ENCODE measurements at places on chromosomes 1 and 21.

GRCh38 chr1:51519048-51519864 lies at the start of gene EPS15:
Gene EPS15 (minus strand): TSS chr1:51519266. CDS start chr1:51519231, 35 bp downstream.
- DNase-seq, result peak; percentile 83

DNA sequence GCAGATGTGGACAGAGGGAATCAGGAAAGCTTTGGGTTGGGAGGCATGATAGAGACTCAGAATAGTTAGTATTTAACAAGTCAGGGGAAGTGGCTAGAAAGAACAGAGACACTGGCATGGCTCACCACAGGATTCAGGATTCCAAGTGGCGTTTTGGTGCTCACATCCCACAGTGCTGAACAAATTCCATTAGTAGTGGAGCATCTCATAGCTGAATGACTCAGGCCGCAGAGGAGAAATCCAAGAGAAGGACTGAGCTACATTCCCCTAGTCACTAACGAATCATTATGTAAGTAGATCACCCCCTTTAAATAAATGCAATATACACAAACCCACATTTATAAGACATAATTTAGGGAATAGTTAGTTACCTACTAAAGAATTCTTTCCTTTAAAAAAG lies 5.0 kb upstream of the KCNJ9 start:
- DNase-seq, result no peak

DNA sequence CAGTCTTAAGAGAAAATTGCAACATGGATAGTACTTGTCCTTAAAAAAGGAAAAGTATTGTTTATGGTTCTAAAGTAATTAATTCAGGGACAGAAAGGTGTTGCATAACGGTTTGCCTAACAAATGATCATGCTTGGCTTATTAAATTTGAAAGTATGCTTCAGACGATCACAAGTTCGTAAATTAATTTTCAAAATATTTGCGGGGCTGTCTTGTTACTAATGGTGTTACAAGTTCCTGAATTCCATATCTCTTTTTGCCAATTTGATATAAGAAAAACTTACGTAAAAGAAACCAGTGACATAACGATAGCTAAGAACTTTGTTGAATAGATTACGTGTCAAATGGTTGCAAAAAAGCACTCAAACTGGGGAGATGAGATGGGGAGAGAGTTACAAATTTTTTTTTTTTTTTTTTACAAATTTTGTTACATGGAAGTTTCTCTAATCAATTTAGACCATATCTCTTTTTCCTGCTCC lies 1.3 kb downstream of the AGO3 start:
- no peak for DNase-seq

- DNase-seq, result no peak
Measured at GRCh38 chr1:114075546-114076242, 78.0 kb downstream of the SYT6 start.

- DNase-seq, result no peak
Measured at GRCh38 chr1:161390559-161390858, 22.8 kb upstream of the CFAP126 start.

GRCh38 chr1:101302831-101303511 lies 66.2 kb downstream of the S1PR1 start:
- no peak for DNase-seq

DNA sequence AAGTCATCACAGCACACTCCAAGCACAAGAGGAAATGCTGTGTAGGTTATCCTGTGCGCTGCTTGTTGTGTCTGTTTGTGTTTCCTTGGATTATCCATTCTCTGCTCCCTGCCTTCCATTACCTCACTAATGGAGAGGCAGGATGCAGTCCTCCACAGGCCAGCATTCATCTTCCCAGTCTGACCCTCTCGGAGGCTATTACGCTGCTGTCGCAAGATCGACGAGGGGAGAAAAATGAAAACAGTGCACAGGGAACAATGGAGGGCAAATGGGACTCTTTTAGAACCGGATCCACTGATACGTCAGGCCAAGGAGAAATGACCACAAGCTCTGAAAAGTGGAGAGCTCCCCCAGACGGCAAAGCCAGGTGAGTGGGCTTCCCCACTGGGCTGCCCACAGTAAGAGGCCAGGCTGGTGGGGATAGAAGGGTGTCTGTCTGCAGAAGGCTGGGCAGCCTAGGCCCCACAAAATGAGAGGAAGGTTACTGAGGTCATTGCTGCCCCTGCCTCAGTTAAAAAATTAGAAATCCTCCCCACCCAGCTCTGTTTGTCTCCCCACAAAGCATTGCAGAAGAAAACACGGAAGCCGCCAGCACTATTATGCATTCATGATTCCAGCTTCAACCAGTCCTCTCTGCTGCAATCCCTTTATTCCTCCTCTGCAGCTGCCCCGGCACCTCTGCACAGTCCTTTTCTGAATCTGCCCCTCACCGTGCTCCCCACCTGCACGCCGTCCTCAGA lies 21.7 kb downstream of the LRRN2 start:
- DNase-seq, result no peak

GRCh38 chr1:19563324-19564097 lies 78.2 kb upstream of the CAPZB start:
- no peak for DNase-seq

- no peak for DNase-seq
Measured at GRCh38 chr1:214386747-214387146, 105.8 kb downstream of the SMYD2 start.

DNA sequence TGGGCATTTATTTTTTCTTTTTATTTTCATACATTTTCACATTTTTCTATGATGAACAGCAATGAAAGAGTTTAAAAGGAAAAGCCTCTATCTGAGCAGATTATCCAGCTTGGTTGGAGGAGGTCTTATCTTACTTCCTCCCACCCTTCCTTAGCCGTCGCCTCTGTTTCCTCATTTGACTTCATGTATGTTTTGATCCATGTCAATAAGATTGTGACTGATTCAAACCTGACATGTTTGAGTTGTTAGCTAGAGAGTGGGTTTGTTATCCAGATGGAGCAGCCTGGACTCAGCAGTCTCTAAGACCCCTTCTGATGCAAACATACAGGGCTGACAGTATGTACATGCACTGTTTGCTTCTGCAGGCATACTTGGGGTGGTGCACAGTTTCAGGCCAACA lies 31.2 kb downstream of the MACO1 start:
- no peak for DNase-seq

- no peak for DNase-seq
Measured at GRCh38 chr1:208520438-208521099, 276.4 kb upstream of the PLXNA2 start.

- DNase-seq, result no peak
Measured at GRCh38 chr1:175814885-175815284, 71.5 kb upstream of the TNR start.

DNA sequence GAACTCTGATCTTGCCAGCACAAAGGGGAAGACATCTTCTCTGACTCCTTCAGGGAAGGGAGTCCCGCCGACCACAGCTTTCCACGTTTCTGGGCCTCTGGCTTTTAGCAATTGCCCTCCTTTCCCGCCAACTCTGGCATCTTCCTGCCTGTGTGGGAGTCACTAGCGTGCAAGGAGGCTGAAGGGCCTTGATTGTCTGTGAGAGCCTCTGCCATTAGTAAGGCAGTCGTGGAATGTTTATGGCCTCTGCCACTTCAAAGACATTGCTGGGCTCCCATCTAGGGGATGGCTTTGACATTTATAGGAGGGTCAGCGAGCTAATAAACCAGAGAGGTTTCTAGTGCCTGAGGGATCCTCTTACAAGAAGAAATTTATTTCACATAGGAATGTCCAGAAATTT lies 14.3 kb upstream of the PROK1 start:
- no peak for DNase-seq

DNA sequence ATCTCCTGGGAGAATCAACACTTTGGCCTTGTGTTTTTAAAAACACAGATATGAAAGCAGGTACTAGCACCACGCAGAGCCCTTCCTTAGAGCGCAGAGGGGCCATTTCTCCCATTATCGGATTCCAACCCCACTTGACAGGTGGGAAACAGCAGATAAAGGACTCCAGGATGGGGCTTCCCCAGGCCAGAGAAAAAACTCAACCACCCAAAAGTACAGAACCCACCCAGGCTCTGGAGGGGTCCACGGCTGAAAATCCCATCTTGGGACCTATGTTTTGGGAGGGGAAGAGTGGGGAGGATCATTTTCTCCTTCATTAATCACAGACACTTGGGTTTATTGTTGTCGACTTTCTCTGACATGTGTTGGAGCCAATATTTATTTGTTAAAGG lies 27.1 kb upstream of the COL18A1 start:
- no peak for DNase-seq

GRCh38 chr1:159141584-159142390 lies 29.6 kb upstream of the CADM3 start:
- DNase-seq, result no peak

DNA sequence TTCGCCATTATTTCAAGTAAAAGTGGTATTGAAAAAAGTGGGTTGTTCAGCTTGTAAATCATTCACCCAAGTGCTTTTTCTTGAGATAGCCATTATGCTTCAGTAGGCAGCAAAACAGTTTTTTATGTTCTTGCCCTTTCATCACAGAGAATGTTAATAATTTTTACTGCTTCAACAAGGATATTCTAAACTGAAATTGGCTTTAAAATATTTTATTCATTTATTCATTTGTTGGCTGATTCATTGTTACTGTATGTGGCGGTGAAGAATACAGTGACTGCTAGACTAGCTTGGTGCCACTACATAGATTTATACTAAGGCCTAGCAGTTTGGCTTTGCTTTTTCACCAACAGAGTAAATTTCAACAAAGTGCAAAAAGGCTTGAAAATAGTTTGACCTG lies 121.5 kb downstream of the OLFML2B start:
- DNase-seq, result no peak

DNA sequence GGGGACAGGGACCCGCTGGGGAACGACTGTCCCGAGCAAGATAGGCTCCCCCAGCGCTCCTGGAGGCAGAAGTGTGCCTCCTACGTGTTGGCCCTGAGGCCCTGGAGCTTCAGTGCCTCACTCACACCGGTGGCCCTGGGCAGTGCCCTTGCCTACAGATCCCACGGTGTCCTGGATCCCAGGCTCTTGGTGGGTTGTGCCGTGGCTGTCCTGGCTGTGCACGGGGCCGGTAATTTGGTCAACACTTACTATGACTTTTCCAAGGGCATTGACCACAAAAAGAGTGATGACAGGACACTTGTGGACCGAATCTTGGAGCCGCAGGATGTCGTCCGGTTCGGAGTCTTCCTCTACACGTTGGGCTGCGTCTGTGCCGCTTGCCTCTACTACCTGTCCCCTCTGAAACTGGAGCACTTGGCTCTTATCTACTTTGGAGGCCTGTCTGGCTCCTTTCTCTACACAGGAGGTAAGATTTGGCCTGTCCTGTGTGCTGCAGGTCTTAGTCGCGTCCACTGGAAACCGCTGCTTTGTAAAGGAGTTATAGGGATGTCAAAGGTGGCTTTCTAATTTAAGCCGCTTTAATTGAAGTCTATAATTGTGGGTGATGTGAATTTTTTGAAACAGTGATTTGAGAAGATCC lies 717 bp downstream of the UBIAD1 start:
- no peak for DNase-seq

DNA sequence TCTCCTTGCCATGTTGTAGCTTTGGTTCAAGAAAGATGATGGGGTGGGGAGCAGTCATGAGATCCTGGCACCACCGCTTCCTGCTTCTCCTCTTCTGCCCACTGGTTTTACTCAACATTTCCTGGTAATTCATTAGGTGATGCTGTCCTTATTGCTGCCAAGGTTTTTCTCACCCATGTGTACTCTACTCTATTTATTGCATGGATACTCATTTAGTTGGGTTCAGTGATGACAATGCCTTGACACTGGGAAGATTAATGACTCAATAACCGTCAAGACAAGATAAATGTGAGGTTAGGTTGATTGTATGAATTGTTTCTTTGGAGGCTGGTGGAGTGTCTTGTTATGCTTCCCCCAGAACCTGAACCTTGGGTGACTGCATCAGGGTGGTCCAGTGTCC lies 484.2 kb downstream of the SIPA1L2 start:
- DNase-seq, result no peak

GRCh38 chr1:89191314-89191713 lies 7.4 kb downstream of the GBP4 start:
- DNase-seq, result no peak

GRCh38 chr1:51341876-51342496 lies 11.6 kb upstream of the TTC39A start:
- DNase-seq, result no peak

DNA sequence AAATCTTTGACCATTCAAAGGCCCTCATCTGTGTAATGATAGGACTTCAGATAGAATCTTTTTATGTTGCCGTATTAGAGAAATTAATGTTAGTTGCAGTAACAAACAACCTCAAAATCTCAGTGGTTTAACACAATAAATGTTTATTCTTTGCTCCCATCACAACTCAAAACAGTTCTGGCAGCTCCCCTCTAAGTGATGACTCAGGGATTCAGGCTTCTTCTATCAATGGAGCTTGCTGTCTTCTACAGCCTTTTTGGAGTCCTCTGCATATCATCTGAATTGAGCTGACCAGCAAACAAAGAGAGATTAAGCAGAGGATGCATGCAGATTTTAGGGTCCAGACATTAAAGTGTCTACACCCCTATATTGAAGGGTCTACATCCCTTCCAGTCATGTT lies 59.1 kb upstream of the RAB3GAP2 start:
- DNase-seq, result no peak

GRCh38 chr1:52469108-52469507 lies 64.7 kb downstream of the PRPF38A start:
- no peak for DNase-seq

- no peak for DNase-seq
Measured at GRCh38 chr21:45801989-45802388, 158.5 kb downstream of the PCBP3 start.

DNA sequence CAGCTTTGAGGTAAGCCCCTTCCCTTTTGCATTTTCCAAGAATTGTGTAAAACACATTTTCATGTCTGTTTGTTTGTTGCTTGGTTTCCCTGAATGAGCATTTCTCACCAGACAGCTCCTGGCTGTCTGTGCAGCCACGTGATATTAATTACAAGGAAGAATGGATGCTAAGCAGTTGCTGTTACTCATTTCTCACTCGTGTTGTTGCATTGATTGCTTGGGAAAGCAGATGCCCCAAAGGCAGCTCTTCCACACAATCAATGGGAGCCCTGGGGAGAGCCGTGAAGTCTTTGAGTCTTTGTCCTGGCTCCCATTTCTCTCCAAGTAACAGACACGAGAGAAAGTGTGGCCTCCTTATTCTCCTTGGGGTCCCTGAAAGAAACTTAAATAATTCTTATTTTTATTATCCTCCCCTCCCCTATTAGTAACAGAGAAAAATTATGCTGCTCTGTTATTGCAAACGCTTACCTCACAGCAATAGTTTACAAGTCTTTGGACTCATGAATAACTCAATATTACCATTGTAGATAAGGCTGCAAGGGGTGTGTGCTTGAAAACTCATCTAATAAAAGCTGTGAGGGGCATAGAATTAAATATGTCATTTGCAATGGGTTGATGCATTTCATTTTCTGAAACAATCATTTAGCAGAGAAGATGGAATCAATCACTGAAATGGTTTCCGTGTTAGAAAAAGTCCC lies 127.7 kb upstream of the CAMK1G start:
- DNase-seq, result no peak

- no peak for DNase-seq
Measured at GRCh38 chr1:203098445-203098844, 12.6 kb upstream of the MYOG start.

GRCh38 chr1:207284209-207284897 lies 37.1 kb upstream of the CD55 start:
- DNase-seq, result no peak

Measured in activated gamma-delta T cell treated with Interleukin-2 at 50 U/mL for 16 hours (primary cell).